T-helper 9 cell (primary cell): ENCODE measurements at places on chromosomes 16 and 17.

- DNase-seq = no peak
Observed at GRCh38 chr16:66004699-66005098, 361.8 kb upstream of the CDH5 start.

GRCh38 chr16:81071805-81072204 lies 5.2 kb downstream of the C16orf46 start:
- DNase-seq = no peak

DNA sequence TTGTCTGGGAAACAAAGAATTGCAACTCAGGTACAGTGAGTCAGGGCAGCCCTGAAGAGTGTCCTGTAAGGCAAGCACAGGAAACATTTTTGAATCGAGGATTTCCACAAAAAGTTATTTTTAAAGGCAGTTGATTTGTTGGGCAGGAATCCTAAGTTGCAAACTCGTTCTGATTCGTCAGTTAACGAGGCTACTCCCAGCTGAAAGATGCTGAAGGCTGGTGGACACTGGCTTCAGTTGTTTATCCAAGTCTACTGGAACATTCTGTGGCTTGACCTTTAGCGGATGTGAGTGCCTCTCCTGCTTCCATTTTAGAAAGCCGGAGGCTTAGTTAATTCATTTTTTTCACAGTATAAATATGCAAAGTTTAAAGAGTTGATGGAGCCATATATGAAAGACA lies 84.2 kb downstream of the KCNJ12 start:
- no peak for DNase-seq

DNA sequence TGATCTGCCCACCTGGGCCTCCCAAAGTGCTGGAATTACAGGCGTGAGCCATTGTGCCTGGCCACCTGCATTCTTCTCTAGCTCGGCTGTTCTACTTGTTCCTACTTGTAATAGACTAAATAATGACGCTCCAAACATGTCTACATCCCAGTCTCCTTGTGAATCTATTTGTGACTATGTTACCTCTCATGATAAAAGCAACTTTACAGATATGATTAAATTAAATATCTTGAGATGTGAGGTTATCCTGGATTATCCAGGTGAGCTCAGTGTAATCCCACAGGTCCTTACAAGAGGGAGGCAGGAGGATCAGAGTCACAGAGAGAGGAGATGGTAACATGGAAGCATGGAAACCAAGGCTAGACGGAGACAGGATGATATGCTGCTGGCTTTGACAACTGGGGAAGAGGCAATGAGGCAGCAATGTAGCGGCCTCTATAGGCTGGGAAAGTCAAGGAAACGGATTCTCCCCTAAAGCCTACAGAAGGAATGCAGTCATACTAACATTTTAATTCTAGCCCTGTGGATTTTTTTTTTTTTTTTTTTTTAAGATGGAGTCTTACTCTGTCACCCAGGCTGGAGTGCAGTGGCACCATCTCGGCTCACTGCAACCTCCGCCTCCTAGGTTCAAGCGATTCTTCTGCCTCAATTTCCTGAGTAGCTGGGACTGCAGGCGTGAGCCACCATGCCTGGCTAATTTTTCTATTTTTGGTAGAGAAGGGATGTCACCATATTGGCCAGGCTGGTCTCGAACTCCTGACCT lies 5.0 kb upstream of the LASP1 start:
- DNase-seq = no peak

DNA sequence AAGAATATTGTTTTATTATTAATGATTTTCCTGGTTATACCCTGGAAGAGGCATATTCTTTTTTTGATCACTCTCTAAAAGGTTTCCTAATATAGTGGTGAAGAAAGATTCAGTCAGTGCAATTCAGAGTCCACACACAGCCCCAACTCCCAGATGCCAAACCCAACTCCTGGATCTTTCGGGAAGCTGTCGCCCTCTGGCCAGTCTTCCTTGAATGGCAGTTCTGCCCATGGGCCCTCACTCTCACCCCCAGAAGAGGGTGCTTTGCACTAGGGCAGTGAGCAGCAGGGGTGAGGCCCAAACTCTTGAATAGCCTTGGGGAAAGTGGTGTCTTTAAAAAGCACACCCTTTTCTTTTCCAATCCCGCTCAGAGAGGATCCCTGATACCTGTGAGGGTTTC lies 11.0 kb downstream of the KRT32 start:
- DNase-seq = no peak

- DNase-seq = no peak
Observed at GRCh38 chr16:55912022-55912421, 36.8 kb upstream of the CES5A start.

GRCh38 chr16:27239906-27240655 lies 28.5 kb downstream of the NSMCE1 start:
- no peak for DNase-seq

- no peak for DNase-seq
Observed at GRCh38 chr16:716768-717325, 1.9 kb downstream of the METRN start.

GRCh38 chr17:80725517-80725916 lies 180.9 kb downstream of the RPTOR start:
- DNase-seq = no peak

GRCh38 chr16:4089811-4090301 lies 26.4 kb downstream of the ADCY9 start:
- no peak for DNase-seq

DNA sequence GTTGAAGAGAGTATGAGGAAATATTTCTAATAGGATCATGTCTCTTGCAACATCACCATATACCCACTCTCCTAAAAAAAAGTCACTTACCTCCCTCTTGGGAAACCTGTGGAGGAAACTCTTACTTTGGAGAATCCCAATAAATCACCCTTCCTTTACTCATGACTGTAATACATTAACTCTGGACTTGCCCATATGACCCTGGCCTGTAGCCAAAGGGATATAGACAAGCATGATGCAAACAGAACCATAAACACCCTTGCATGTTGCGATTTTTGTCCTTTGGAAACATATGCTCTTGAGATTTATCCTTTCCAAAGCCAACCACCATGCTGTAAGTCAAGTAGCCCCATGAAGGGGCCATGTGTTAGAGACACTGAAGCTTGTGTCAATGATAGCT lies 19.5 kb downstream of the CDH11 start:
- DNase-seq = no peak

- DNase-seq = no peak
Observed at GRCh38 chr16:76541070-76541469, 263.9 kb downstream of the CNTNAP4 start.

DNA sequence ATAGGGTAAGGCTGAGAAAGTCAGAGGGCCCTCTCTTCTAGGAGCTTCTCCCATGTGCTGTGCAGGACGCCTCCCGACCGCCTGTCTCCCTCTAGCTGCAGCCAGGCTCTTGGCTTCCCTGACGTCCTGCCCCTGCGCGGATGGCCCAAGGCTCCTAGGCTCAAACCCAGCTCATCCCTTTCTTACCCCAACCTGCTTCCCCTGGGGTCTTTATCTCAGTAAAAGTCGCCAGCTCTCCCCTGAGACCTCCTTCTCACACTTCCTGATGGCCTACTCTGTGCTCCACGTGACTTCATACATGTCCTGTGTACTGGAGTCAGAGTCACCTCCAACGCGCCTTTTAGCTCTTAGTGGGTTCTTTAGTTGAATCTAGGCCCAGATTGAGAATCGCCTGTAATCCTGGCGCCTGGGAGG lies 1.1 kb upstream of the ZNF747 start:
- peak; percentile 44 for DNase-seq

- DNase-seq = no peak
Observed at GRCh38 chr16:68375801-68376536, 65.2 kb downstream of the PRMT7 start.

GRCh38 chr17:50527155-50527762 lies 5.3 kb upstream of the EPN3 start:
- DNase-seq = no peak

- DNase-seq = no peak
Observed at GRCh38 chr17:62801553-62802114, 6.5 kb downstream of the MARCHF10 start.

- DNase-seq = no peak
Observed at GRCh38 chr16:66054095-66054494, 312.4 kb upstream of the CDH5 start.

GRCh38 chr17:74332017-74332650 lies 6.1 kb downstream of the KIF19 start:
- DNase-seq = no peak

- no peak for DNase-seq
Observed at GRCh38 chr17:28443901-28444638, 29.4 kb upstream of the SLC13A2 start.

DNA sequence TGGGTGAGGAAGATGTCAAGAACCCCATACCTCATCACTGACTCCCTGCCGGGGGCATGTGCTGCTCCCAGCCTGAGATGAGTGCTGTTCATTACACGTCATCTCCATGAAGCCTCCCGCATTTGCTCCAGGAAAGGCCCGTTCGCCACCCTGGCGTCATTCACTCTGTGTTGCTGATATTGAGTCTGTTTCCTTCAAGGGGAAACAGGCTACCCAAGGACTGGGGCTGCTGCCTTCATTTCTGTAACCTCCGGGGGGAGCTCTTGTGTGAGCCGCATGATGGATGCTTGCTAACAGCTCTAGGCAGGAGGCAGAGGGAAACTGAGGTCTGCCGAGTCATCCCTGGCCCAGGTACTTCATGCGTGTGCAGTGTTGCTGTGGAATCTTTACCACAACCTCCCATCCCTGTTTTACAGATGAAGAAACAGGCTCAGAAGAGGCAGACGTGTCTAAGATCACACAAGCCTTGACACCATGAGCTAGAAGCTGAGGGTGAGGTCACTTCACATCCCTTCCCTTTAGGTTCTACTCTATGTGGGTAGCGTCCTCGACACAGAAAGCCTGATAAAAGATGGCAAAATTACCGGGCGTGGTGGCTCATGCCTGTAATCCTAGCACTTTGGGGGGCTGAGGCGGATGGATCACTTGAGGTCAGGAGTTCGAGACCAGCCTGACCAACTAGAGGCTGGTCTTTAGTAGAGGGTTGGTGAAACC lies 3.5 kb upstream of the ARMC5 start:
- no peak for DNase-seq

DNA sequence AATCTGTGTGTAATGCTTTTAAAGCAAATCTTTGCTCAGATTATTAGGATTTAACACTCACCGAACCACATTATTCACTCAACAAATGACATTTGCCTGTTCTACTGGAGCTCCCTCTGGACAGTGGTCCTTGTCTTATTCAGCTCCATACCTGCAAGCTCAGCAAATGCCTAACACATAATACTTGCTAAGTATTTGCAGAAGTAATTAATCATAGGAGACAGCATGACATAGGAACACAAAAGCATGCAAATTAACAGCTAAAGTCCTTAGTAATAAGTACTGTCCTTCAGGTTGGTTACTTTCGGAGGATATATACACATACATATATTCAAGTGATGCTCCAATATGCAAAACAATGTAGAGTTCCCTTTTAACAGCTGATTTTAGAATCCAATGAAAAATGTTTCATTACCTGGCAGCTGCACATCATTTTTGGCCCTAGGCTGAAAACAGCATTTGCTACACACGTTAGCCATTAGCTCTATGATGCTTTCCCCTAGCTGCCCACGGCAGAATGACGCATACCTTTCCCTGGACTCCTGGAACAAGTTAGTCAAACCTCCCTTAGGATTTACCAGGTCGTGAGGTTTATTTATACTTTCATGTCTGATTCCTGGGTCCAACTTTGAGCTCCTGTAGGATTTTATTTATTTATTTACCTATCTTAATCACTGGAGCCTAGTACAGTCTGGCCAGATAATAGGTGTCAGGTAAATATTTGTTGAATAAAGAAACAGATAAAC lies 8.6 kb downstream of the BRD7 start:
- DNase-seq = no peak

DNA sequence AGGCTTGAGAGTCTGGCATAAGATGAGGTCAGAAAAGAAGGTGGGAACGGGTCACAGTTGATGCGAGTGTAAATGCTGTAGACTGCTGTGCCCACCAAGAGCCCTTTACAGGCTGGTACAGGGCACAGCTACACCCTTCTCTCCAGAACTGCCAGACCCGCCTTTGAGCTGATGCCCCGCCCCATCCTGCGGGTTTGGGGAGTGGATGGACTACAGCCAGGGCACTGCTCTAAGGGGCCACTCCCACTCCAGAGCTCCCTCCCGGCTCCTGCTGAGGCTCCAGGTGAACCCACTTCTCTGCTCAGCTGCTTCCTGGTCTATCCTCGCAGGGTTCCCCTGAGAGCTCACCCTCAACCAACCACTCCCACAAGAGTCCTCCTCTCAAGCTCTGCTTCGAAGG lies 12.3 kb downstream of the MEIOB start:
- no peak for DNase-seq

GRCh38 chr17:5629128-5629527 lies 44.8 kb upstream of the NLRP1 start:
- DNase-seq = no peak

DNA sequence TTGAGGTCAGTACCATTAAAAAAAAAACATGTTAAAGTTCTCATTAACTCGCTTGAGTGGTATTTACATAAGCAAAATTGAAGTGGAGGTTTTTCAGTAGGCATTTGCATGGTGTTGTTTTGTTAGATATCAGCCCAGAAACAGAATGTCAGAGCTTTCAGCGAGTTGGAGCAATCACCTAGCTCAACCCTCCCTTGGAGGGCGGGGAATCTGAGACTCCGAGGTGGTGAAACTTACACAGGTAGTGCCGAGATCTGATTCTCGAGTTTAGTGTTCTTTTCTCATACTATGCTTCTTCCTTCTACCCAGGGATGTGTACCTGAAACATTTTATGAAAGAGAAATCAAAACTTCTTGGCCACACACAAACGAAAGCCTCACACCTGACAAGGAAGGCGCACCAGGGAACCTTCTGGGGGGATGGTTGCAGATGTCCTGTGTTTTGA lies 6.6 kb downstream of the SEC14L1 start:
- no peak for DNase-seq

DNA sequence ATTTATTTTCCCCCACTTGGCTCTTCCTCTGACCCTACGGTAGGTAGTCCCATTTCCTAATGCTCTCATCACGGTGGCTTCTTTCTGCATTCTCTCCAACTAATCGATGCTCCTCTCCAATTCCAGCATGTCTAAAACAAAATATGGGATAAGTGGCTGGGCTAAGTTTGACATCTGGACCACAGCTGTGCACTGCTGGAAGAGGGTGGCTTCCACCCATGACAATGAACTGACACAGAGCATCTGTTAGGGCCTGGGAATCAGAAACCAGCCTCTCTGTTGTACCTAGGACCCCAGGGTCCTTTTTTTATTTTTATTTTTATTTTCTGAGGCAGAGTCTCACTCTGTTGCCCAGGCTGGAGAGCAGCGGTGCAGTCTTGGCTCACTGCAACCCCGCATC lies 29.0 kb upstream of the SLC39A11 start:
- no peak for DNase-seq

- DNase-seq = no peak
Observed at GRCh38 chr16:86895606-86896005, 317.3 kb downstream of the FOXL1 start.
